M059J (cell line): ENCODE measurements at places on chromosomes 5 and 9.

GRCh38 chr5:36373527-36374086, 71.9 kb upstream of the RANBP3L start:
- peak; percentile 92 for DNase-seq

DNA sequence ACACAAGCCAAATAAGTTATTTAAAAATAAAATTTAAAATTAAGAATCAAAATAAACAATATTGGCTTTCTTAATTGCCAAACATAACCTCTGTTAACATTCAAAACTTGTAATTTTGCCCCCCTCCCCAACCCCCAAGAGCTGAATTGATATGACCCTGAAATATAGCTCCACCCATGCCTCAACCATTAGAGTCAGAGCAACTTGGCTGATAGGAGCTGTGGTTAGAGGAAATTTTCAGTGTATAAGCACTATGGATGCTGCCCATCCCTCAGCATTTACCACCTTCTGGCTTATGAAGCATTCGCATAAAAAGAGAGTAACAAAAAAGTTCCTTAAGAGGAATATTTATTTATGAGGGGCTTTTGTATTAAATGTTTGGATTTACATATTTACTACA, 6.1 kb downstream of the POC5 start:
- no peak for DNase-seq

GRCh38 chr9:2414465-2414864, 207.1 kb upstream of the VLDLR start:
- DNase-seq: peak; percentile 72

- peak; percentile 99 for DNase-seq
Measured at GRCh38 chr5:143245929-143246561, 157.4 kb downstream of the NR3C1 start.

DNA sequence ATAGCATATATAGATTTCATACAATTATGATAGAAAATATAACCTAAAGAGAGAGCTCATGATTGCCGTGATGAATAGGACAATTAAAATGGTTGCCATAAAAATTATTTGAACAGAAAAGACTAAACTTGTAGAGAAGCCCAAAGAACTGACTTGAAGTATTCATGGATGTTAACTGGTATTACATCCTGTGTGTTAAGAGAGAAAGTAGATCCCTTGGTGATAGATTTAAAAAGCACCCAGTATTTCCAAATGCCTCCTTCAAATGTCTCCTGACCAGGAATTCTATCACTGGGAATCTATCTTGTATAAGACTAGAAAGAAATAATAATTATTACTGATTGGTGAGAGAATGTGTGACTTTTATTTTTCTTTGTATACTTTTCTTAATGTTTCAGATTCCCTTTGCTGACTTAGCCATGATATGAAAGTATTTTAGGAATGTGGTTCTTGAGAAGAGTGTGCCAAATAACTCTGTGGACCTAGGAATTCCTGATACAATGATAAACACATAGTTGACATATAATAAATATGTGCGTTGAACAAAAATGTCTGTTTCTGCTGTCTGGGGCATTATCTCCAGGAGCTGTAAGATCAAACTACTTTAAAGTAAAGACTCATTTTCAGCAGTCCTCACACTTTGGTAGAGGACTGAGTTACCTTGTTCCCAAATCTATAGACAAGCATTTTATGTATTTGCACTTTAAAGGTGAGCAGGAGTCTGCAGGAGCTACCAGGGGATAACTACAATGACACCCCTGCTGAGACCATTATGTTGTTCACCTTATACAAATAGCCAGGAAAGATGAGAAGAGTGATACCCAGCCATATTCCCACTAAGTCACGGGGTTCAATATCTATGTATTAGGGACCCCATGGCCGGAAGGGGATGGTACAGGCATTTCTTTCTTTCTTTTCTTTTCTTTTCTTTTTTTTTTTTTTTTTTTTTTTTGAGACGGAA, 211.1 kb upstream of the TLE4 start:
- DNase-seq: peak; percentile 65

DNA sequence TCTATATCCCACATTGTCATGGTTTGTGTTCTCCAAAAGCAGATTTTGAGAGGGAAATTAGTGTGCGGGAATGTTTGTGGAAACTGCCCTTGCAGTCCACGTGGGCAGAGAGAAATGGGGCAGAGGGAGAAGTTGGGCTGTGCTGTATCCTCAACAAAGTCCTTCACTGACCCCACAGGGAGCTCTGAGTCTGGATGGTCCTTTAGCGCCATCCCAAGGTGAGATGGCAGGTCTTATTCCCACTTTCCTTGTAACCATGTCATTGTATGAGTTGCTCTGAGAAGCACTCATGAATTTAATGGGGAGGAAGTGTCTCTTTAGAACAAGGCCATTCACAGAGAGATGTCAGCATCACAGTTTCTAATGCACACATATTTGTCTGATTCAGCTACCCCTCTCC, 127.1 kb downstream of the ANKRD18B start:
- no peak for DNase-seq

GRCh38 chr5:175895215-175895614, 23.8 kb downstream of the CPLX2 start:
- DNase-seq: no peak

DNA sequence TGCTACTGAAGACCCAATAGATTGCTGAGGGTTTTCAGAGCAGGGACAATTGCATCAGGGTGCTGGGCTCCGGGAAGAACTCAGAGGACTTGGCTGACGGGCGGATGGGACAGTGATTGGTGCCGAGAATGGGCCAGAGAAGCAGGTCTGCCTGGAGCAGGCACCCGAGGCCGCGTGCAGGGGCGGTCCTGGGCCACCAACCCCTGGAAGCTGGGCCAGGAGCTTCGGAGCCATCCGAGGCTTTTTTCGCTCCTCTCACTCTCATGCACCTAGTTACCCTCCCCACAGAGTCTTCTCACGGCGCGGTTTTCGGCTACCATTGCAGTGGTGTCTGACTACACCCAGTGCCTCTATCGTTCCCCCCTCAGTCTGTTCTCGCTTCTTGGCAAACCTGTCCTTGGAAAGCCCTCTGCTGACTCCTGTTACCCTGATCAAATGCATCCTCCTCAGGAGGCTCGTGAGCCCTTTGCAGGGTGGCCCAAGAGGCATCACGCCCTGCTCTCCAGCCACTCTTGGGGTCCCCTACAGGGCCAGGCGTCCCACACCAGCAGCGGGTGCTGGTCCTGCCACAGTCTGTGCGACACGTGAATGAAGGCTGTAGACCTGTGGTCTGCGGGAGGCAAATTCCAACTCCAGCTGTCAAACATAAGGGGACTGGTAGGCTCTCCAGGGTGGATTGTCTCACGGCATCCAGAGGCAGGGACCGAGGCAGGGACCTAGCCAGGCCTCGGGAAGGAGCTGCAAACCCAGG, 1.2 kb upstream of the CLPTM1L start:
- no peak for DNase-seq

DNA sequence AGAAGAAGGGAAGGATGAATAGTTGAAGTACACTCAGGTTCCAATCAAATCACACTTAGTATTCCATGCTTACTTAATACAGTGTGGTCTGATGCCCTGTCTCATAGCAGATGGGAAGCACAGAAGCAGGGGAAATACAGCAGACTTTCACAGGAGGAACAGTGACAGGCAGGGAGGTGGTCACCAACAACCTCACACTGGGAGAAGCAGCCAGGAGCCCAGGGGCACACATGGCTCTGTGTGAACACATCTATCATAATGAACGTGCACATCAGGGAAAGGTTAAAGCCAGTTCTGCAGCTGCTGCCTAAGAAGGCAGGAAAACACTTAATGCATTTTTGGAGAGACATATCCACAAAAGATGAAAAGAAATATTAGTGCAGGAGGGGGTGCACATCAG, 312.3 kb downstream of the MED10 start:
- DNase-seq: no peak

DNA sequence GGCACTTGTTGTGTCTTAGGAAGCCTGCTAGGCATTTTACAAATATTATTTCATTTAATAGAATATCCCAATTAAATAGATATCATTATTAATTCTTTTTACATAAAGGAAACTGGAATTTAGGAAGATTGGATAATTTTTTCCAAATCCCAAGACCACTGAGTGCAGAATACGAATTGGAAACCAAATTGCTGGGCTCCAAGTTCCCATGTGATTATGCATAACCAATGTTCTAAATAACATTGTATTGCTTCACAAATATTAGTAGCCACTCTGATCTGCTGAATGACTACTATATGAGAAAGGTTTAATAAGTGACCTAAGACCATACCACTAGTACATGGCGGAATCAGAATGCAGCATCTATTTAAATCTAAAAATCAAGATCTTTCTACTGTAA, 57.7 kb downstream of the ALDH1A1 start:
- DNase-seq: no peak

GRCh38 chr9:95605816-95606488, 89.2 kb upstream of the PTCH1 start:
- peak; percentile 75 for DNase-seq

GRCh38 chr5:136075466-136075891, 46.7 kb downstream of the TGFBI start:
- DNase-seq: no peak

GRCh38 chr9:120807607-120808379, 14.6 kb upstream of the FBXW2 start:
- no peak for DNase-seq

DNA sequence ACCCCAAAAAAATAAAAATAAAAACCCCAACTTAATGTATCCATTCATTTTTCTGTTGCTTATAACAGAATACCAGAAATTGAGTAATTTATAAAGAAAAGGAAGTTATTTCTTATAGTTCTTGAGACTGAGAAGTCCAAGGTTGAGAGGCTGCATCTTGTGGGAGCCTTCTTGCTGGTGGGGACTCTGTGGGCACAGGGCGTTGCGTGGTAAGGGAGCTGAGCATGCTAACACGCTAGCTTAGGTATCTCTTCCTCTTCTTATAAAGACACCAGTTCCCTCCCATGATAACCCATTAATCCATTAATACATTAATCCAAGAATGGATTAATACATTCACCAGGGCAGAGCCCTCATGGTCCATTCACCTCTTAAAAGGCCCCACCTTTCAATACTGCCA, 150.9 kb downstream of the ZSWIM6 start:
- DNase-seq: no peak

- DNase-seq: peak; percentile 16
Measured at GRCh38 chr9:27377147-27377807, 80.3 kb upstream of the EQTN start.

- DNase-seq: no peak
Measured at GRCh38 chr5:157486221-157486681, 26.2 kb downstream of the NIPAL4 start.

DNA sequence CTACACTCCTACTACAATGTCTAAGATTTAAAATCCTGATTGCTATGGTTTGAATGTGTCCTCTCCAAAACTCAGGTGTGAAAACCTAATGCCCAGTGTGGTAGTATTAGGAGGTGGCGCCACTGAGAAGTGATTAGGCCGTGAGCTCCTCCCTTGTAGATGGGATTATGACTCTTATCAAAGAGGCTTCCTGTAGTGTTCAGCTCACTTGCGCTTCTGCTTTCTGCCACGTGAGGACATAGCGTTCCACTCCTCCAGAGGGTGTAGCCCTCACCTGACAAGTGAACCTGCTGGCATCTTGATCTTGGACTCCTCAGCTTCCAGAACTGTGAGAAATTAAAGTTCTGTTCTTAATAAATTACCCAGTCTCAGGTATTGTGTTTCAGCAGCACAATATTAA, 33.0 kb upstream of the WHRN start:
- no peak for DNase-seq

DNA sequence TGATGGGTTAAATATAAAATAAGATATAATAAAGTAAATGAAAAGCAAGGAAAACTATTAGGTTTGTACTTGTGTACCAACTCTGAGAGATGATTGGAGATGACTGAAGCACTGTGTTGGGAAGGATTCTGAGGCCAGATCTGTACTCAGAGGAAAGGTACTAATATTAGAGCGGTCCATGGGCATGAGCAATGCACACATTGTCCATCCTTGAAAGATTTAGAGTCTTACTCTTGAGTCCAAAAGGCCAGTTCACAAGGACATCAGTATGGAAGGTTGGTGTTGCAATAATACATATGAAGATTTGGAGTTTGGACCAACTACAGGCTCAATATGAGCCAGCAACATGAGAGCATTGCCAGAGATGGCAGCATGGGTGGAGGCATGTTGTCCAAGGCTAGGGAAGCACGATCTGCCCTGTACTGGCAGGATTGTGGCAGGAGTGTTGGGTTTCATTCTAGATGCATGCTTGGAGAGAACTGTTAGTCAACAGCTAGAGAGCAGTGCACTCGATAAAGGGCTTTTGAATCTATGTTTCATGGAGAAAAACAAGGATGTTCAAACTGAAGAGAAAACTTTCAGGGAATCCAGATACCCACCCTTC, 84.4 kb downstream of the TMEM215 start:
- DNase-seq: no peak

DNA sequence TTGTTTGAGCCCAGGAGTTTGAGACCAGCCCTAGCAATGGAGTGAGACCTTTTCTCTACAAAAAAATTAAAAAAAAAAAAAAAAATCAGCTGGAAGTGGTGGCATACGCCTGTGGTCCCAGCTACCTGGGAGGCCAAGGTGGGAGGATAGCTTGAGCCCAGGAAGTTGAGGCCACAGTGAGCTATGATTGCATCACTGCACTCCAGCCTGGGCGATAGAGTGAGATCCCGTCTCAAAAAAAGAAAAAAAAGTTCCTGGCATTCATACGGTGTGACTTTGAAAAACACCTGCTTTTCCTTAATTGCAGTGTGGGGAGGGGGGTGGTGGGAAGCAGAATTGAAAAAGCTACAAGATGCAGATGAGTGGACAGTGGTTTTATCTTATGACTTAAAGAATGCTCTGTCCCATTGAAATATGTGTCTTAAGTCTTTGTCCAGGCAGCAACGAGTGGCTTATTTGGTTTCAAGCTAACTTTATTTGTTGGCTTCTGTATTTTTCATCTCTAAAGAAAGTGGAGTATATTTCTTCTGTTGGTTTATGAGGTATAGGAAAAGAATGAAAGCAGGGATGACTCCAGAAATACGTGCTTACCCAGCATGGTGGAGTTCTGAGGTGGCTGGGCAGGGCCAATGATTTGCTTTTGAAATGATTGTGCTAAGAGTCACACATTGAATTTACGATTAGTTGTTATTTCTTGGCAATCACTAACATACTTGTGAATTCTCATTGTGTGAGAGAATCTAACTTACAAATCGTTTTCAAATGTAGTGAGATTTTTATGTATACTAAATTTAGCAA, 27.8 kb downstream of the ROPN1L start:
- DNase-seq: peak; percentile 69

DNA sequence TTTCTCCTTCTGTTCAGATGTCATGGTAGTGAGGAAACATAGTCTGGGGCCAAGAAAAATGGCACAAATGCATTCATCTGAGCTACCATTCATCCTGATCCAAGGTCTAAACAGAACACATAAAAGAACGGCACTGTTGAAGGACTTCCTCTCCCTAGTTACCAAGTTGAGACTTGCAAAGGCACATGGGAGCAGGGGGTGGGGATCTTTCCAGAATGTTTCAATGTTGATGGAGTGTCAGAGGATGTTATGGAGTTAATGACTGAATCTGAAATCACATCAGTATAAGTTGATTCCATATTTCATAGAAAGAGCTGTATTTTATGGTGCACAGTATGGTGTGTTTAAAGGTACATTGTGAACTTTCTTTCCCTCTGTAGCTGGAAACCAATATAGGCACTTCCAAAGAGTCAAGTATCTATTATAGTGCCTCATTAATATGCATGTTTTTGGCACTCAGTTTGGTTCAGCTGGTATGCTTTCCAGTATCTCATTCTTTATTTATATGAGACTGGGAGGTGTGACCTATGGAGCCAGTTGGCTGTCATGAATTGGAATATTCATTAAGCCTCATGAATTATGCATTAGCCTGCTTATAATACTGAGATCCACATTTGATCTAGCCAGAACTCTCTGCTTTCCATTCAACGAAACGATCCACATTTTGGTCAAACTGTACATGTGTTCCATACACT, 603.0 kb downstream of the NR2F1-AS1 start:
- DNase-seq: no peak

GRCh38 chr9:135704483-135704882, 2.5 kb downstream of the KCNT1 start:
- no peak for DNase-seq
